CD4-positive, alpha-beta T cell (primary cell): ENCODE measurements at places on chromosomes 1 and 21.
A peak's percentile ranks its signal among the peaks of the same experiment; 100 is the strongest.

DNA sequence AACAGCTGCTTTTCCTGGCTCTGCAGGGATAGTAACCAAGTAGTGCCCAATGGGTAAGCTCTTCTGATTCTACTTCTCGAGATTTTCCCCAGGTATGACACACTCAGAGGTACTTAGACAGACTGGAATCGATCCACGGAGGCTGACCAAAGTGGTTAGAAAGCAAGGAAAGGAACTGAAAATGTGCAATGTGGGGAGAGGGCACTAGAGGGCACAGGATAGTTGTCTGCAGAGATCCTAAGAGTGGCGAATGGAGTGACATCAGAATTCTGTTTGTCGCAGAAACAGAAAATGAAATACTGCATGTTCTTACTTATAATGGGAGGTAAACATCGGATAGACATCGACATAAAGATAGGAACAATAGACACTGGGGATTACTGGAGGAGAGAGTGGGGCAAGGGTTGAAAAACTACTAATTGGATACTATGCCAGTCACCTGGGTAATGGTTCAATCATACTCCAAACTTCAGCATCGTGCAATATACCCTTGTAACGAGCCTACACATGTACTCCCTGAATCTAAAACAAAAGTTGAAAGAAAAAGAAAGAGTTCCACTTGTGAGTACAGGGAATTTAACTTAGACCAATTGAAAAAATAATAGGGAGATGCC lies 23.3 kb downstream of the CYP2J2 start:
- DNase-seq = no peak

DNA sequence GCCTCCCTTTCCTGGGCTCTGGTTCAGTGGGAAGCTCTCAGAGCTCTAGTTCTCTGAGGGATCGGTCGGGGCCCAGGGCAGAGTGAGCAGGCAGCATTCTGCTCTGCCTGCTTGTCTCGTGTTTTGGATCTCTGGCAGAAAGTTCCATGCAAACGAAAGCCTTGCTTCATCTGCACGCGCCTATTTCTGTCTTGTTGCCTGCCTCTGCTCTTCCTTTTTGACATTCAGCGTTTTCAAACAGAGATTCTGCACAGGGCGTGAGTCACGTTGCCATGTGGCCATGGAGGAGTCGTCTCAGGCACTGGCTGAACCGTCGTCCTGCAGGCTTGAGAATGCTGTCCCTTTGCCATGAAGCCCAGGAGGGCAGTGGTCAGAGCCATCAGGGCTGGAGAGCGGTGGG lies 20.3 kb downstream of the AJAP1 start:
- no peak for DNase-seq

DNA sequence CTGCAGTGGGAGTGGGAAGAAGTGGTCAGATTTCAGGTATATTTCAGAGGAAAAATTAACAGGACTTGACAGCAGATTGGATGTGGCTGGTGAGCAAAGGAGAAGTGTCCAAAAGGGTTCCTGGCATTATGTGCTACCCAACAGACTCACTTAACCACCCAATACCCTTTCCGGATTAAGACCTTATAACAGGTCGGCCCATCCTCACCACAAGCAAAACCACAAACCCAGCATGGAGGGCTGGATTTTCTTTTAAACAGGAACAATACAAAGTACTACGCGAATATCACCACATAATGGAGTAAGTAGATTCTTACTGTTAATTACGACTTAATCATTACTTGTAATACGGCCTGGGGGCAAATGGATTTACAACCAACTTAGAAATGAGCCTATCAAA lies 59.2 kb downstream of the WDR64 start:
- no peak for DNase-seq

DNA sequence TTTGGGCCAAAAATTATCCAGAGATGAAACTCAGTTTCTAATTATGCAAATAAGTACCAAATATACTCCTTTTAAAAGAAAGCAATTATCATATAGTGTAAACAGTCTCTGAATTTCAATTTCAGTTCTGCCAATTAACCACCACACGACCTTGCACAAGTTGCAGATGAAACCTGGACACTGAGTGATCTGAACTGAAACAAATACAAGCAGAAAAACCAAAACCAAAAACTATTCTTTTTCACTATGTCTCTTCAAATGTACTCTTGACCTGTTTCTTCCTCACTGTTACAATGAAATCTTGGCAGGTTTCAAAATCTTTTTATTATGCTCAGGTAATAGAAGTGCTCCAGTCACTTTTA lies 79.2 kb downstream of the TYW3 start:
- no peak for DNase-seq

GRCh38 chr1:76585980-76586674 lies 281.2 kb upstream of the ST6GALNAC5 start:
- no peak for DNase-seq

DNA sequence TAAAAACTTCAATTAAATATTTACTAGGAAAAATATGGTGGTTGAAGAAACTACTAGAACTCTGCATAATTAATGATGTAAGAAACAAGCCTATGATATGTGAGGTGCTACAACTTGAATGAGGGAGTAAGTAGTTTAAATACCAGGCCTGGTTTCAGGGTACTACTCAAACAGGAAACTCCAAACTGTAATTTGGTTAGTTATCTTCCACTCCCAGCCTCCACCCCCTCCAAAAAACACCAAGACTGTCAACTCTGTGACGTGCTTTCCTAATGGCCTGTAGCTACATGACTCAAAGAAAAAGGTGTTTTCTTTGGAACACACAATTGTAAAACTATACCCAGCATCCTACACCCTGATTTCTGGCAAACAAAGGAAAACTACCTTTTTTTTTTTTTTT lies 55.9 kb upstream of the RCC1 start:
- no peak for DNase-seq

- DNase-seq = no peak
Observed at GRCh38 chr1:164651351-164651951, 92.5 kb downstream of the PBX1 start.

GRCh38 chr1:150961756-150962155 lies 12.9 kb downstream of the CERS2 start:
- DNase-seq = no peak

- DNase-seq = peak; percentile 23
Observed at GRCh38 chr1:247079141-247079874, 697 bp upstream of the ZNF670 start.

- DNase-seq = no peak
Observed at GRCh38 chr1:56782773-56783172, 36.4 kb downstream of the FYB2 start.

- DNase-seq = peak; percentile 56
Observed at GRCh38 chr1:205061665-205062069, 18.7 kb downstream of the CNTN2 start.

DNA sequence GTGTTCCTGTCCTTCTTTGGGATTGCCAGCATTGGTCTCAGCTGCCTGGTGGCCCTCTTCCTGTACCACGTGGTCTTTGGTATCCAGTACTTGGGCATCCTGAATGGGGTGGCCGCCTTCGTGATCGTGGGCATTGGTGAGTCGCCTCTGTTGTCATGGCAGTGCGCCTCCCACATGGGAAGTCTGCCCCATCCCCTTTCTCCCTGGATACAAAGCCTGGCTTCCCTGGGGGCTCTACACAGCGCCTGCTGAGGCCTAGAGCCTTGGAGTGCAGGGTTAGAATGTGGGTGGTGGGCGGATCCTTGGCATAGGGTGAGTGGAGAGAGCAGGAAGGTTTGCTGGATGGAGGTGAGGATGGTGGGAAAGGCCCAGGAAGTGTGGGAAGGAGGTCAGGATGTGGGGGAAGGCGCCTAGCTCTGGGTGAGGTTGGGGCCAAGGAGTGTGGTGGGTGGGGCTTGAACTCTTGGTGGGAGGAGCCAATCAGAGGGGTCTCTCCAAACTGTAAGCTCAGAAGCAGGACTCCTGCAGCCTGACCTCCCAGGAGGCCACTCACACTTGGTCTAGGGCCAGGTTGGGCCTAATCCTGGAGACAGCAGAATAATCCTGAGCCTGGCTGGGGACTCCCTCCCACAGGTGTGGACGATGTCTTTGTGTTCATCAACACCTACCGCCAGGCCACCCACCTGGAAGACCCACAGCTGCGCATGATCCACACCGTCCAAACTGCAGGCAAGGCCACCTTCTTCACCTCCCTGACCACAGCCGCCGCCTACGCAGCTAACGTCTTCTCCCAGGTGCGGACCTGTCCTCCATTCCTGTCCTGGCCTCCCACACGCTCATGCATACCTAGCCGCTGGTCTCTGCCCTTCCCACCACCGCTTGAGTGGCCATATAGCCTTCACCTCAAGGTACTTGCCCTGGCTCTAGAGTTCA lies 36.7 kb downstream of the DISP3 start:
- no peak for DNase-seq
